ENCODE measurements at places on chromosomes 6 and 20.

DNA sequence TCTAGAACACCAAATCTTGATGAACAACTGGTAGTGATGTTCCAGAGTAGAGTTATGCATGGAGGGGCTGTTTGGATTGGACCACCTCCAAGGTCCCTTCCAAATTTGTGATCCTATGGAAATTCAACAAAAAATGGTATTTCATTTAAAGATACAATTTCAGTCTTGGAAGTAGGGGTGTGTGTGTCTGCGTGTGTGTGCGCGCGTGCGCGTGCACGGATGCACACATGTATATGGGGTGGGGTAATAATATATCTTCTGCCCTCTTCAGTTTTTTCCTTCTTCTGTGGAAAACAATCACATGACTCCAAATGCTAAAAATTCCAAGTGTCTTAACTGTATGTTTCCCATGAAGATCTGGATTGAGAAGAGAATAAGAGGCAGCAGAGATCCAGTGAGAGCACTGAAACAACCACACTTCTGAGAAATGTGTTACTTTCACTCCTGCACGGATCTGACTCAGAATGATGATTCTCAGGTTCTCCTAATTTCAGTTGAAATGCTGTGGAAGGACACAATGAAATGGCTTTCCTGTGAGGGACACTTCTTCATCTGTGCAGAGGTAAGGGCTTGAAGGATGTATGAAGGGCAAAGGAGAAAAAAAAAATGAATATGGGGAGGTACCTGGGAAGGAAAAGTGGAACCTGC, 10.6 kb upstream of the IL17F start:
- DNase-seq: no peak

DNA sequence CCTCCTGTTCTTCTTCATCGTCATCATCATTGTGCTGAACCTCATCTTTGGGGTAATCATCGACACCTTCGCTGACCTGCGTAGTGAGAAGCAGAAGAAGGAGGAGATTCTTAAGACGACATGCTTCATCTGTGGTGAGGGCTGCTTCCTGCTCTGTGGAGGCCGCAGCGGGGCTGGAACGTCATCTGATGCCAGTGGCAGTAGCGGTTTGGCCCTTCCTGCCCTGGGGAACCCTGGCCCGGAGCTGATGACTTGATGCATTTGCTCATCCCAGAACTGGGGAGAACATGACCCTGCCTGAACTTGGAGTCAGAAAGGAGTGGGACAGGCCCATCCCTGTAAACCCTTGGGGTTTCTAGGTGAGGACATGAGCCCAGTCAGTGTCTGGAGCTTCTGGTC, 18.7 kb downstream of the UQCC2 start:
- DNase-seq: no peak

DNA sequence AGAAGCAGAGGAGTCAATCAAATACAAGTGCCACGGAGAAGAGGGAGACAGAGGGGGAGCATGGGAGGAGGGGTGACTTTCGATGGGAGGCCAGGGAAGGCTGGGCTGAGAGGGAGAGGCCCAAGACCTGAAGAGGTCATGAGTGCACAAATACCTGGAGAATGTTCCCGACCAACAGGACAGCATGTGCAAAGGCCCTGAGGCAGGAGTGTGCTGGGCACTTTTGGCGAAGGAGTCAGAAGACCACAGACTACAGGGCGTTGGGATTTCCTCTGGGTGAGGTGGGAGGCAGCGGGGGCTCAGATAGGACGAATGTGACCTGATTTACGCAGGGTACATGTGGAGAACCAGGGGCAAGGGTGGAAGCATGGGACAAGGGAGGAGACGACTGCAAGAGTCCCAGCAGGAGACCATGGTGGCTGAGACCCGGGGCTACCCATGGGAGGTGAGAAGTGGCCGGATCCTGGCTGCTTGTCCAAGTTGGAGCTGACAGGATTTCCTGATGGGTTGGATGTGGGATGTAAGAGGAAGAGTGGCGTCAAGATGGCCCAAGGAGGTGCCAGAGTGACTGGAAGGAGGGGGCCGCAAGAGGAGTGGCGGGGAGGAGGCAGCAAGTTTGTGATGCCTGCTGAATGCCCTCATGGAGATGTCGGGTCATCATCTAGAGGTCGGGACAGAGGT, 23.4 kb downstream of the PREX1 start:
- DNase-seq: no peak

- no peak for DNase-seq
These were observed 26.4 kb downstream of the FRK start for GRCh38 chr6:116034327-116034726.

GRCh38 chr20:32071395-32072167, 19.5 kb downstream of the HCK start:
- no peak for DNase-seq

- no peak for DNase-seq
These were observed 47.8 kb upstream of the TRAF3IP2 start for GRCh38 chr6:111653434-111653833.

GRCh38 chr6:24909241-24910216, 26.2 kb downstream of the RIPOR2 start:
- DNase-seq: no peak

GRCh38 chr6:155066361-155066760, 71.2 kb downstream of the TIAM2 start:
- DNase-seq: peak; percentile 82

DNA sequence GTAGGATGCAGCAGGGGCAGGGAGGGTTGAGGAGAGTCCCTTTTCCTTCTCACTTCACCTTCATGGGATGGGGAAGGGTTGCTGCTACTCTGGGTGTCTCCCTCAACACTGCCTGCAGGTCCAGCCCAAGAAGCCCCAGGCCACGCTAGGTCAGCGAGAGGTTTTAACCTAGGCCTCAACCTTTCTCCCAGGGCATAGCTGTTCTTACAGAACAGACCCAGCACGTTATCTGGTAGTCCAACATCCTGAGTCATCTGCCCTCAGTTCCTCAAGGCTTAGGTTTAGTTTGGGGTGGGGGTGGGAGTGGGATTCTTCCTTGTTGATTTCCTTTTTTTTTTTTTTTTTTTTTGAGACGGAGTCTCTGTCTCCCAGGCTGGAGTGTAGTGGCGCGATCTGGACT, 15.8 kb downstream of the LRRC73 start:
- DNase-seq: no peak

- peak; percentile 58 for DNase-seq
These were observed 507.7 kb downstream of the PREX1 start for GRCh38 chr20:48319943-48320584.

DNA sequence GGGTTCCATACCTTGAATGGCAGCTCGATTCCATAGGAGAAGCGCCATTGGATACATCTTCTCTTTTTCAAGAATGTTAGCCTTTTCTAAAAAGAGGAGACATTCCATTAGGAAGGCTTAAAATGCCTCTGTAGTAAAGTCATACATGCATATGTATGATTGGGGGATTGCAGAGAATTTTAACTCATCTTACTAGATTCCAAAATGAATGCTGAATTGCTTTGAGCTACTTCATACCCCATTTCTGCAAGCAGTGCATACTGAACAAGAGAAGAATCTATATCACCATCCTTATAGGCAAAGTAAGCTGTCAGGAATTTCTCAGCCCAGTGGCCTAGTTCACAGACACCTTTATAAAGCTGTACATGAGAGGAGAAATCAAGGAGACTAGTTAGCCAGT, 80.3 kb downstream of the NDUFAF5 start:
- DNase-seq: peak; percentile 76

DNA sequence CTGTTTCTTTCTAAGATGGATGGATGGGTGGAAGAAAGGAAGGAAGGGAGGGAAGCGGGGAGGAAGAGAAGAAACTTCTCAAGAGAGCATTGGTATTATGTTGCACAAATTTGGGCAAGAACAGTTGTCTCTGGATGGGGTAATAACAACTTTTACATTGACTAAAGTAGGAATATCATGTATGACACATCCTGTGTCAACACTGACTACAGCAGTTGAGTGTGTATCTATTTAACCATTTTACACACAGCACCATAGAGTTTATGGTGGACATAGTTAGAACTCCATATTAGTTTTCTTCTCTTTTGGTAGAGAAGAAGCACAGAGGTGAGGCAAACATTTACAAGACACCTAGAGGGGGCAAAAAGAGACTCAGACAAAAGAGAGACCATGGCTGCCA, 44.2 kb upstream of the RNF146 start:
- DNase-seq: no peak

DNA sequence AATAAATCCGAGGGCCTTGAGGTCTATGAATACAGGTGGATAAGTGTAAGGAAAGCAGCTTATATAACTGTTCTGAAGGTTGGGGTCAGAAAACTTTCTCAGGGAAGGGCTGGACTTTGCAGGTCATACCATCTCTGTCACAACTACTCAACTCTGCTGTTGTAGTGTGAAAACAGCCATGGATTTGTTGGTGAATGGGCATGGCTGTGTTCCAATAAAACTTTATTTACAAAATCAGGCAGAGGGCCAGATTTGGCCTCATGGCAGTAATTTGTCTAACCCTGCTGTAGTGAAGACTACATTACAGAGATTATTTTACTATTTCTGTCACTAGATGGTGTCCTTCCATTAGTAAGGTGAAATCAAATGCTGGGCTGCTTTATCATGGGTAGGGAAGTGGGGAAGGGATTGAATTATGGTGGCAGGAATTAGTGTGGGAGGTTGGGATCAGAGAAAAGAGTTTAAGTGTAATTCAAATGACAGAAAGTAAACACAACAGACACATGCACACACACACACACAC, 409.6 kb upstream of the CHD6 start:
- peak; percentile 6 for DNase-seq

- no peak for DNase-seq
These were observed 78.7 kb downstream of the AK9 start for GRCh38 chr6:109612268-109612667.

- peak; percentile 57 for DNase-seq
These were observed 13.3 kb downstream of the GRM4 start for GRCh38 chr6:34132486-34133185.

DNA sequence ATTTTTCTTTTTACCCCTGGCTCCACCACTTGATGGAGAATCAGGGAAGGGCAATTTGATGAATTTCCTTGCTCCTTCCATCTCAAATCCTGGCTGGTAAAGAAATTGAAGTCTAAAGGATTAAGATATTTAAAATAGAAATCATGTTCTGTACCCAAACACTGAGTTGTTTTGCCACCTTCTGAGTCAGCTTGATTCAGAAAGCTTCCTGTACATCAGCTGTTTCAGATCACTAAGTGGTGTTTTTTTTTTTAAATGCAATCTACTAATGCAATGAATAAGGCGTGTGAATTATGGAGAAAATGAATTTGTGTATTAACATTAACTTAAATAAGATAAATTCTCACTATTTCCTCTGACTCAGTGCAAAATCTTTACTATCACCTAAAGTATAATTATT, 11.5 kb upstream of the POPDC3 start:
- no peak for DNase-seq

GRCh38 chr6:5998711-5999687, 7.7 kb downstream of the NRN1 start:
- DNase-seq: no peak

DNA sequence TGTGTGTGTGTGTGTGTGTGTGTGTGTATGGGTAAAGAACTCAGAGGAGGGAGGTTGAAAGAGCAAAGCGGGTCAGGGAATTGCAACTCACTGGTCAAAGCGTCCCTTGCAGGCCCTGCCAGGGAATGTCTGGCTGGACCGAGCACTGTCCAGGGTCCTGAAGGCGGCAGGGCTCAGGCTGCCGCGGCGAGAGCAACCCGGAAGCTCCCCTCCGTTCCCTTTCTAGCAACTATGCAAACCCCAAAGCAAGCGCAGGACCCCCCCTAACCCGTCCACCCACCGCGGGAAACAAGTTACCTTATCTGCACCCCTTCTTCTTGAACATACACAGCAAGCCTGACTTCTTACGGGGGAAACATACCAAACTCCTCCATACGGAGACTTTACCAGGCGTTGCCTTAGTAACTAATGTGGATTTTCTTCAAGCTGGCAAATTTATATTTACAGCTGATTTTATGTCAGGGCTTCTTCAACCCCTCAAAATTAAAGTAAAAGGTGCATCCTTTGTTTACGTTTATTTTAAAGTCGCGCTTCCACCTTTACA, 538 bp upstream of the GRM1 start:
- DNase-seq: peak; percentile 57

GRCh38 chr6:101394936-101395335, 1.4 kb downstream of the GRIK2 start:
- DNase-seq: no peak

- DNase-seq: no peak
These were observed 467 bp downstream of the TREML4 start for GRCh38 chr6:41228616-41229015.

GRCh38 chr6:25481267-25481666, 170.7 kb upstream of the SCGN start:
- DNase-seq: no peak

GRCh38 chr6:110876806-110877564, 2.4 kb downstream of the AMD1 start:
- peak; percentile 30 for DNase-seq

DNA sequence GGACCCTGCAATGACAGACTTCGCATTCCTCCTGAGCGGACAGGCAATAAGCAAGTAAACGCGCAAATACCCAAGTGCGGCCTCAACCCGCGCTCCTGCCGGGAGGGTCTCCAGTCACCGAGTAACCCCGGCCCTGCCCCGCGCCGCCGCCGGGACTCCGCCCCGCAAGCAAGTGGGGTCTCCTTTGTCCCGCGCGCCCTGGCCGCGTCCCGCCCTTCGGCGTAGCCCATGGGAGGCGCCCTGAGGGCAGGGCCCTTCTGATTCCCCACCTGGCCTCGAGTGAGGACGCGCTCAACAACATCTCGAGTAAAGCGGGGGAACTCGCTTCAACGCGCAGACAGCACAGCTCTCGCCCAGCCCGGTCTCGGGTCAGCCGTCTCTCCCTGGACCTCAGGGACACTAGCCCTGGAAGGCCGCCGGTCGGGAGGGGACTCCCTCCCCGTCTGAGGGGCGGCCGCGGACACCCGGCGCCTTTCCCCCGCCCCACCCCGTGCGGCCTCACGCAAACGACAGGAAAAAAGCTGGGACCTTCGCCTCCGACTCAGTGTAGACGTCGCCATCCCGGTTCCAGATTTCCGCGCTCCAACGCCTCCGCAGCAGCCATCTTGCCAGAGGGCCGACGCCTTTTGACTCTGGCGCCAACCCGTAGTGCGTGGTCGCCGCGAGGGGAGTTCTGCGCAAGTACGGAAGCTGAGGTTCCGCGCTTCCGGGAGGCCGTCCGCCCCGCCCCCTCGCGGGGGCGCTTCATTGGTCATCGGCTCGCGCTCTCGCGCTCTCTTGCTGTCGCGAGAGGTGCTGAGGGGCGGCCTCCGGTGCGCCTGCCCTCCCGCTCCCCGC, 461 bp upstream of the GID8 start:
- peak; percentile 96 for DNase-seq

DNA sequence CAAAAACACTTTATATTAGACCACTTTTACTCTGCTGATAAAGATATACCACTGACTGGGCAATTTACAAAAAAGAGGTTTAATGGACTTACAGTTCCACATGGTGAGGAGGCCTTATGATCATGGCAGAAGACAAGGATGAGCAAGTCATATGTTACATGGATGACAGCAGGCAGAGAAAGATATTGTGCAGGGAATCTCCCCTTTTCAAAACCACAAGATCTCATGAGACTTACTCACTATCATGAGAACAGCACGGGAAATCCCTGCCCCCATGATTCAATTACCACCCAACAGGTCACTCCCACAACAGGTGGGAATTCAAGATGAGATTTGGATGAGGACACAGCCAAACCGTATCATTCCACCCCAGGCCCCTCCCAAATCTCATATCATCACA, 1383.8 kb upstream of the MAP3K7 start:
- DNase-seq: no peak

GRCh38 chr6:16206595-16207037, 31.8 kb upstream of the GMPR start:
- peak; percentile 83 for DNase-seq
